ENCODE measurements at places on chromosomes 4 and X. TPM values are rescaled to one million over a fixed set of nuclear protein-coding genes. Genes with fewer than 3 reads are reported as not detected.

GRCh38 chrX:141609111-141609510 lies 19.6 kb downstream of the SPANXA2 start:
- no peak for DNase-seq

GRCh38 chr4:30943356-30943755 lies 223.2 kb downstream of the PCDH7 start:
- no peak for DNase-seq

DNA sequence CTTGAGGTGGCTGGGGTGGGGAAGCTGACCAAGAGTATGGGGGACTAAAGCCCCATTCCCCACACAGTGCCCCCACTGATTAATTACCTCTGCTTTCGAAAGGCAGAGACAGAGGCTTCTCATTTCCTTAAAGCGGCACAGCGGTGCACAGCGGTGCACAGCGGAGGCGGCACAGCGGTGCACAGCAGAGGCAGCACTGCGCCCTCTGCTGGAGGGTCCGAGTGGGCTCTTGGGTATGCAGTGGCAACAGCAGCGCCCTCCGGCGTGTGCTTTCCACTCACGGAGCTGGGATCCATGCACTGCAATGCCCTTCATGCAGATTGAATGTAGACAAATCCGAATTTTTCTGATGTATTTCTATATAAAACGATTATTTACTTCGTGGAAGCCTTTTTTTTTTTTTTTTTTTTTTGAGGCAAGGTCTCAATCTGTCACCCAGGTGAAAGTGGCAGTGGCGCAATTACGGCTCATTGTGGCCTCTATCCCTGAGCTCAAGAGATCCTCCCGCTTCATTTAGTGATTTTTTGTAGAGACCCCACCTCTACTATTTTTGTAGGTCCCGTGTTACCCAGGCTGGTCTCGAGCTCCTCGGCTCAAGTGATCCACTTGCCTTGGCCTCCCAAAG lies 19.7 kb upstream of the PRPS2 start:
- no peak for DNase-seq

The SPANXB1 gene
- not detected for polyA plus RNA-seq

DNA sequence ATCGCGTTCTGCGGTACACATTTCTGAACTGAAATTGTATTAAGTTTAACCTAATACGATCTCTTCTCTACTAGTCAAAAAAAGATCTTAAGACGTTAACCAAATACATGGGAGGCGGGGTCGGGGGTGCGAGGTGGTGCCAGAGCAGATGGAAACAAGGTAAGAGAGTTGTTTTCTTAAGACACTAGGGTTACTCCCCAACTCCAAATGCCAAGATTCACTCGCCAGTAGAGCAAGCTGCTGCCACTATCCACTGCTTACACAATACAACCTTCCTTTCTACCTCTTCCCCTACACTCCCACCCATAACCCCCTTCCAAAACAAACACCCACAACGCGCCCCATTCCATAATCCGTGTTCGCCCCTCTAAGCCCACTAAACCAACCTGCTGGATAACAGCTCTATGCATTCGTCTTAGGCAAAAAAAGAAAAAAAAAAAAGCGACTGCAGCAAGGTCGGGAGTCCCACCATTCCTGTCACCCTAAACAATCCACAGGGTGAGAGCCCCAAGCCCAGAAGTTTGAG lies 1.3 kb downstream of the LCORL start:
- no peak for DNase-seq

The SMC1A gene
- polyA plus RNA-seq: 21.3 TPM

The BTK gene
- not detected for polyA plus RNA-seq

DNA sequence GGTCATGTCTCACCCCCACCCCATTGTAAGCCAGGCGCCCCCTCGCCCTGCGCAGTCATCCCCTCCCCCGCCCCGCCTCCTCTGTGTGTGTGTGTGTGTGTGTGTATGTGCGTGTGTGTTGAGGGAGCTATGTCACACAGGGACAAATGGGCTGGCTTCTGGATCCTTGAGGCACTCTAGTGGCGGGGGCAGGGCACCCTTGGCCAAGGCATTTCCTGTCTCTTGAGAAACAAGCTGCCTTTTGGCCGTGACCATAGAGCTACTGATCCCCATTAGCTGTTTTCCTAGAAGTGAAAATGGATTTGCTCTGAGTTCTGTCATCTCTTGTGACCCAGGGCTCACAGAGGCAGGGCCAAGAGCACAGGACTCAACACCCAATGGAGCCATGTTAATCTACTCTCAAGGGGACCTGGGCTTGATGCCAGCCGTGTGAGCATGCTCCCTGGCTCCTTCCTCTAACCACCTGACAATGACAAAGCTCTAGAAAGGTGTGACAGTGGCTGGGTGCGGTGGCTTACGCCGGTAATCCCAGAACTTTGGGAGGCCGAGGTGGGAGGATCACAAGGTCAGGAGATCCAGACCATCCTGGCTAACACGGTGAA lies 162.5 kb upstream of the BCOR start:
- no peak for DNase-seq

- DNase-seq: no peak
Observed at GRCh38 chrX:2468261-2469195, 32.2 kb downstream of the DHRSX start.

DNA sequence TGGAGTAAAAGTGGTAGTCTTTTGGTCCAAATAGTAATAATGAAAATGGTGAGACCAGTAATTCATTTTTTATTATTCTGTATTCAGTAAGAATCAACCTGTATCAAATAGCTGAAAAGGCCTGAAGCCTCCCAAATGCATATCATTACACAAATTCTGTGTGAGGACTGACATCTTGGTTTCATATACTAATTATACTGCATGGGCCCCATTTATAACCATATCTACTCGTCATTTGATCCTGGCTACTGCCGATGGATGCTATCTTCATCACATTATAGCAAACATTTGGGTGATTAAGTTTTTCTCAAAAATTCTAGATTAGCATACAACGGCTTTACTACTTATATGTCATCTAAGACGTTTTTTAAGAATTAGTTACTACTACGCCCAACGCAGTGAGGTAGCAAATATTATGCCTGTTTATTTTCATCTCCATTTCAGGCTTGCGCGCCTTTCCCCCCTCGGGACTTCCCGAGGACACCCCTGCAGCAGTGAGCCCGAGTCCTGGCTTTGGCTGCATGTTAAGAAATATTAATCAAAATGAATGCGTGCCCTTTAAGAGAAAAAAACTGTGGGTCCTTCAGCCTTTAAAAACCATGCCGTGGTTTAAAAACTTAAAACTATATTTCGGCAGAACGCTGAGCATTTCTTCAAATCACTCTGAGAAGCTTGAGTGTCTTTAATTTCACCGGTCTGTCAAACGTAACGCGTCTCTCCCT lies 814 bp upstream of the MMAA start:
- DNase-seq: no peak

- DNase-seq: peak; percentile 0
Observed at GRCh38 chrX:77597090-77597489, 149.9 kb downstream of the FGF16 start.

The SHISA3 gene
- polyA plus RNA-seq: 0.78 TPM

- DNase-seq: no peak
Observed at GRCh38 chr4:79241846-79242245, 84.0 kb downstream of the NAA11 start.

DNA sequence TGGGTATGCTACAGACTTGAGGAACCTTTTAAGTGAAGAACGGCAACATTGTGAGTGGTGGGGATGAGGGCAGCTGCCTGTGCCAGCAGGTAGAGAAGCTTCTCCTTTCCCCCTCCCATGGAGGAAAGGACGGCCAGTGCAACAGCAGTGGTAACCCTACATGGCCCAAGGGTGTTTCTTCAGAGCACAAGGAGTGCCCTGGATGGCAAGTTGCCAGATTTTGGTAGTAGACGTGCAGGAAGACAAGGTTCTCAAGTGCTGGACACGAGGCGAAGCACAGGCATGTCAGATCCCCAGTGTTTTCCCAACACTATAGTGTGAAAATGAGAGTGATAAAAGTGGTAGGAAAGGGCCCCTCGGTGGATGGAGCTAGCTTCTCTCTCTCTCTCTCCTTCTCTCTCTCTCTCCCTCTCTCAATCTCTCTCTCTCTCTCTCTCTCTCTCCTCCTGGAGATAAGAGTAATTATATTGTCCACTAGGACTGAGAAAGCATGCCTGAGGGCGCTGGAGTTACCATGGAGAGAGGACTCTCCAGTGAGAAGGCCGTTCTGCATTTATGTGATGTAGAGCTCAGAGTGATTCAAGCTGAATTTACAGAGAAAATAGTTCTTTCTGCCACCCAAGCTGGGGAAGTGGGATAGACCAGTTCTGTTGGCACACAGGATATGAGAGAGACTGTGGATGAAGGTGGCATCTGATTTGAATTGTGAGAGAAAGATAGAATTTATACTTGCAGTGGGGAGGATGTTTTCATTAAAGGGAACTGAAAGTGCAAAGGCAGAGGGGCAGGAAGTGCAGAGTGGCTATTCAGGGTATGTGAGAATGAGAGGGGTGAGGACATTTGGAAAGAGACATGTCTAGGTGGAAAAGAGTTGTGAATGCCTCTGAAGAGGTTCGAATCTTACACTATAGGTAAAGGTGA lies 25.7 kb upstream of the TRPC3 start:
- no peak for DNase-seq

The MTTP gene
- polyA plus RNA-seq: 0.02 TPM

- no peak for DNase-seq
Observed at GRCh38 chr4:8574796-8575370, 5.3 kb upstream of the GPR78 start.

The ABCG2 gene
- polyA plus RNA-seq: 1.2 TPM

- DNase-seq: no peak
Observed at GRCh38 chr4:125826801-125827695, 512.3 kb downstream of the FAT4 start.

- DNase-seq: no peak
Observed at GRCh38 chr4:147570616-147571015, 46.6 kb upstream of the TMEM184C start.

- no peak for DNase-seq
Observed at GRCh38 chrX:131262200-131262599, 26.9 kb downstream of the IGSF1 start.

DNA sequence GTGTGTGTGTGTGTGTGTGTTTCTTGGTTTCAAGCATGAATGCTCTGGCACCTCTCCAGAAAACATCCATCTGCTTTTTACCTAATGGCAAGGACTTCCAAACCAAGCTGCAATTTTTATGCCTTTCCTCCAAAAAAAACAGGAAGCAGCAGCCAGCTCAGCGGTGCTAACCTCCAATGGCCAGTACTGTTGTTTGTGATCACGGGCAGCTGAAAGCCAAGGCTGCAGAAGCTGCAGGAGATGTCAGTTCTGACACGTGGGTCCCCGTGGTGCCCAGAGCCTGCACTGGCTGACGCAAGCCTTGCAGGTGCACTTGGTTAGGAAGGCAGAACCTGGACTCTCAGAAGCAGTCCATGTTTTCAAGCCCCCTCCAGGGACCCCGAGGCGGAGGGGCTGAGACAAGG lies 313.6 kb upstream of the DDX53 start:
- peak; percentile 24 for DNase-seq

The SPP1 gene
- 0.69 TPM for polyA plus RNA-seq

The PFKFB1 gene
- 0.06 TPM for polyA plus RNA-seq

DNA sequence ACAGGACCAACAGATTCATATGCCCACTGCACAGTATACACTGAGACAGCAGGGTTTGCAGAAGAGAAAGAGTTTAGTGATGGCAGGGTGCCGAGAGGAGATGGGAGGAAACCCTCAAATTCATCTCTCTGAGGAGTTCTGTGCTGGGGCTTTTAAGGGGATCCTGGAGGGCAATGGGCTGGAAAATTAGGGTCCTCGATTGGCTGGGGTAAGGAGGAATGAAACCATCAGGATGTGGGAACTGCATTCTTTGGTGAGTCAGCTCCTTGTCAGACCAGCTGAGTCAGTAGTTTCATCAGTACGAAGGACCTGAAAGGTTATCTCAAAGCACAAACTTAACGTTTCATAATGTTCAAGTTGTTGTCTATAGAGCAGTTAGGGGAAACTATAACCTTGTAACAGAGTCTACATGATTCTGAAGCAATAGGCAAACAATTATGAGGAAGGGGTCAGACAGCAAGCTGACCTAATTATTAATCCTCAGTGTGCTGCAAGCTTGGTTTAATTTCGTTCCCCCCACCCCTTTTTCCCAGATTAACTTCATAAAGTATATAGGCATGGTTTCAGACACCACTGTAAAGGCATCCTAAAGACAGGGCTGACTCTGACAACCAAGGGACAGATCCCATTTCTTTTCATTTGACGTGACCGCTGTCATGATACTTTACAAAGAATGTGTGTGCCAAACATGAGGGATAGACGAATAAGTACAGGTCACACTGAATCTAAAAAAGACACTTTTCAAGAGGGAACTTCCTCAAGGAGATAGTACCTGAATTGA lies 1.5 kb upstream of the MSMO1 start:
- DNase-seq: peak; percentile 53

The CXCL10 gene
- 3.0 TPM for polyA plus RNA-seq

DNA sequence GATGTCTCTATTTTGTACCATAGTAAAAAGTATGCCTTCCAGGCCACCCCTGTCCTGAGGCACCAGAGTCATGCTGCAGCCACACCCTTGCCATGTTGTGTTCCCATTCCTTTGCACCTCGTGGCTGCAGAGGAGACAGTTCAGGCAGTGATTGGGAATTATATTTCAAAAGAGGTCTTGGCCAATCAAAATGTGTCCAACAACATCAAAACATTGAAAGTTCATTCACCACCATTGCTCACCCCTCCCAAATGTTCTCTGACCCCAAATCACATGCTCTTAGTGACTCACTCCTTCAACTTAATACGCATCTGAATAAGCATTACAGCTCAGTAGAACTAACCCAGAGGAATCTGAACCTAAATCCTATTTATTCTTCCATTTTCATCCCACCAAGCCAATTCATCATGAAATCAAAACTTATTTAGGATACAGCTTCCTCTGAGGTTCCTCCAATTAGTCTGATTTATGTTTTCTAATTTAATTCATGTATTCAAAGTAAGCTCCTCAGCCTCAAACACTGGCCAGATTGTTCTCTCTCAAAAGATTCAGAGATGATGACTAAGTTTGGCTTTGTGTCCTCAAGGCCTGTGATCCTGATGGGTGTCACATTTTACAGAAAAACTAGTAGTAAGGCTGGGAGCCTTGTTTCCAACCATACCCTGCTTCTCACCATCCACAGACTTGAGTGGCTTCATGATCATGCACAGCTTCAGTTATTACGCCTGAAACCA lies 323.2 kb upstream of the INTU start:
- no peak for DNase-seq

The MAEA gene
- polyA plus RNA-seq: 77.6 TPM

DNA sequence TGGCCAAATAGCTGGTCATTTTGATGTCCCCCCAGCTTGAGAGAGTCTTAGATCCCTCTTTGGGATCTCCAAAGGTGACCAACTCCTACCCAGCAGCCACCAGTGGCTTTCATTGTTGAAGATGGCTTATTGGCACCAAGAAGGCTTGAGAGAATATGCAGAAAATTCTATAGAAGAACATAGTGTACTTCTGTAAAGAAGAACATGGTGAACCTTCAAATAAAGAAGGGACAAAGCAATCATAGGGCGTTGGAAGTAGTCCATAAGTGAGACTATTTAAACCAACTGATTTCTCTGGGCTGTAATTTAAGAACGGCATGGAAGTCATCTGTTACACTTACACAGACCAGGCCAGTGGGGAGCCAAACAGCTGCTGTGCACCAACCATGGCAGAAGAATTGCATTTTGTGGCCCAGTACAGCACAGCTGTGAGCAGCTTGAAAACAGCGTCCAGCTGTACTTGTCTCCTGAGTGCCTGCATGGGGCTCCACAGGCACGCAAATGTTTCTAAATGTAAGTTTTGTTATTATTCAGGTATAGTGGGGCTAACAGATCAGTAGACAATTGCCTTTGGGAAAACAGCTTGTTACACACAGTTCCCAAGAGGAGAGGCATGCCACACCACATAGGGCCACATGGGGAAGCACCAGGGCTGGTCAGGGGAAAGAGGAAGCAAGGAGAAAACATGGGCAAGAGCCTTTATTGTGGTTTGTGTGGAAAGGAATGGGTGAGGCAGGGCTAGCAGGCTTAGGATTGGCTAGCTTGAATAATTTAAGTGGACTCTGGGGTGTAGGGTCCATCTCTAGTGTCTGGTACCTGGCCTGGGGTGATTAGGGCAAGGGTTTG lies 125.0 kb downstream of the ARHGAP6 start:
- no peak for DNase-seq
